ENCODE measurements at places on chromosomes 2 and 18.
A peak's percentile ranks its signal among the peaks of the same experiment; 100 is the strongest.

GRCh38 chr18:33712719-33713118, 134.7 kb downstream of the ASXL3 start:
- no peak for DNase-seq

DNA sequence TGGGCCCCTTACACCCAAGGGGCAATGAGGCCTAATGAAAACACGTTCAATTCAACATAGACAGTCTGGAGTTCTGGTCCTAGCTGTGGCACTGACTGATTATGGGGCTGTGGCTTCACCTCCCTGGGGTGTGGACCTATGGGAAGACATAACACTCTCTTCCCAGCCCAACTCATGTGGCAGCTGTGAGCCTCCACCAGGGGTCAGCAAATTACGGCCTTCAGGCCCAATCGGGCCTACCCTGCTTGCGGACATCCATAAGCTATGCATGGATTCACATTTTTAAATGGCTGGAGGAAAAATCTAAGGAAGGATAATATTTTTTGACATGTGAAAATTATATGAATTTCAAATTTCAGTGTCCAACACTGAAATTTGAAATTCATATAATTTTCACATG, 101.3 kb downstream of the LOXHD1 start:
- no peak for DNase-seq

DNA sequence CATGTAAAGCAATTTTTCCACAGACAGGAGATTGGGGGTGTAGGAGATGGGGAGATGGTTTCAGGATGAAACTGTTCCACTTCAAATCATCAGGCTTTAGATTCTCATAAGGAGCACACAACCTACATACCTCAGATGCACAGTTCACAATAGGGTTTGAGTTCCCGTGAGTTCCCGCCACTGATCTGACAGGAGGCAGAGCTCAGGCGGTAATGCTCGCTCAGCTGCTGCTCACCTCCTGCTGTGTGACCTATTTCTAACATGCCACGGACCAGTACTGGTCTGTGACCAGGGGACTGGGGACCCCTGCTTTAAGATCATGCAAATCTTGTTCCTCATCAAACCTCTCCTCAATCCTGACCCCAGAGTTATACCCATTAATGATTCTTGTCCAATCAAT, 70.1 kb downstream of the RPE start:
- no peak for DNase-seq

- no peak for DNase-seq
Observed at GRCh38 chr2:177799531-177799930, 273.0 kb downstream of the PDE11A start.

- no peak for DNase-seq
Observed at GRCh38 chr2:241548451-241548835, 10.1 kb upstream of the BOK start.

- DNase-seq = no peak
Observed at GRCh38 chr2:179233083-179233490, 31.5 kb downstream of the SESTD1 start.

DNA sequence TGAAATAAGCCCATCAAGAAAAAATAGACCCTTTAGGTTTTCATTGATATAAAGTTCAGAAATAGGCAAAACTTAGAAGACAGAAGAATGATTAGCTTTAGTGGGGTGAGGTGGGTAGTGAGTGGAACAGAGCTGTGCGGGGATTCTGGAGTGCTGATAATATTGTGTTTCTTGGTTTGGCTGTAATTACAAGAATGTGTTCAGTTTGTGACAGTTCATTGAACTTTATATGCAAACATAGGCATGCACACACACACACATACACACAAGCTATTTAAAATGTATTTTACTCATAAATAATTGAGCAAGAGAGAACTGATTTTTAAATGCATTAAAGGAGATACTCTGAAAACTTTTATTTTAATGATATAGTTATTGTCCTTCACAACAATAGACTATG, 17.1 kb downstream of the ARHGAP15 start:
- DNase-seq = no peak

GRCh38 chr2:98508709-98509066, 64.0 kb downstream of the INPP4A start:
- peak; percentile 13 for DNase-seq

DNA sequence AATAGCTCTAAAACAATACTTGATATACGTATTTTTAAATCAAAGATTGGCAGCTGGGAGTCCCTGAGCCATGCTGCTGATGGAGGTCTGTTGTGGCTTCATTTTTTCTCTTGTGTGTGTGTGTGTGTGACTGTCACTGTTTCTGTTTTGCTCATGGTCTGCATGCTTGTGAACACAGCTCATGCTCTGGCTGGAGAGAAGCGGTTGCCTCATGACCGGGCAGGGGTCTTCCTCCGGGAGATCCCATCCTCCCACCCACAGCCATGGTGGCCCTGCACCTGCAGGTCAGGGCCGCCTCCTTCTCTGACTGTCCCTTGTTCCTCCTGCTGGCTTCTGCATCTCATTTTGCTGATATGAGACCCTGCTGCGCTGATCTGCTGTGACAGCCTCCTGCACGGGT, 47.3 kb upstream of the GALR1 start:
- no peak for DNase-seq

DNA sequence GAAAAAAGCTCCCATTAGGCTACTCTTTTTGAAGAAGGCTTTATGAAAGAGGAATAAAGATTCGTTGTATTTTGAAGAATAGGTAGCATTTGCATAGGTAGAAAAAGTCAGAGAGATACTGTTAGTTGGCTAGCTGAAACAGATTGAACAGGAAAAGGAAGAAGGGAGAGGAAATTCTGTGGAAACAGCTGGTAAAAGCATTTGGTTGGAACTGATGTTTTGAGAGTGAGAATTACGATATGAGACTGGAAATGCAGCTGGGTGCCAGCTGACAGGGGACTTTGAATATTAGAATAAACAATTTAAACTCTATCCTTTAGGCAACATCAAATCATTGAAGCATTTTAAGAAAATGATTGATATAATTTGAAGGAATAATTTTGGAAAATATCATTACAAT, 96.7 kb upstream of the CNTNAP5 start:
- DNase-seq = no peak

GRCh38 chr2:108575132-108575966, 41.1 kb downstream of the LIMS1 start:
- DNase-seq = no peak

- DNase-seq = no peak
Observed at GRCh38 chr2:24304098-24304497, 56.2 kb downstream of the ITSN2 start.

GRCh38 chr18:49459404-49460171, 857 bp downstream of the DYM start:
- peak; percentile 5 for DNase-seq

DNA sequence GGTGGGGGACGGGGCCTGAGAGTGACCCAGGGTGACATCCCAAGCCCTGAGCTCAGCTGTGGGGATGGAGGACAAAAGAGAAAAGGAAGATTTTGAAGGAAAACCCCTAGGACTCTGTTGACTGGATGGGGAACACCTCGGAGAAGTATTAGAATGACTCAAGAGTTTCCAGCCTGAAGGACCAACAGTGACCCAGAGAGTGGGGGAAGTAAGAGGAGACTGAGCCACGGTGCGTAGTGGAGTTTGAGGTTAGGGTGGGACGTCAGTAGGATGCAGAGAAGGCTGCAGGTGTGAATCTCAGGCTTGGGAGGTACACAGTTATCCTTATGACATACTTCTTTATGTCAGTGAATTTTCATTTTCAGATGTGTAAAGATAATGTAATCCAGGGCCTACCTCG, 119.5 kb downstream of the NCK2 start:
- DNase-seq = no peak

GRCh38 chr2:5749347-5749746, 57.2 kb downstream of the SOX11 start:
- no peak for DNase-seq

- no peak for DNase-seq
Observed at GRCh38 chr2:6535572-6535971, 330.1 kb downstream of the CMPK2 start.

- no peak for DNase-seq
Observed at GRCh38 chr2:102013206-102014040, 21.7 kb downstream of the IL1R2 start.

DNA sequence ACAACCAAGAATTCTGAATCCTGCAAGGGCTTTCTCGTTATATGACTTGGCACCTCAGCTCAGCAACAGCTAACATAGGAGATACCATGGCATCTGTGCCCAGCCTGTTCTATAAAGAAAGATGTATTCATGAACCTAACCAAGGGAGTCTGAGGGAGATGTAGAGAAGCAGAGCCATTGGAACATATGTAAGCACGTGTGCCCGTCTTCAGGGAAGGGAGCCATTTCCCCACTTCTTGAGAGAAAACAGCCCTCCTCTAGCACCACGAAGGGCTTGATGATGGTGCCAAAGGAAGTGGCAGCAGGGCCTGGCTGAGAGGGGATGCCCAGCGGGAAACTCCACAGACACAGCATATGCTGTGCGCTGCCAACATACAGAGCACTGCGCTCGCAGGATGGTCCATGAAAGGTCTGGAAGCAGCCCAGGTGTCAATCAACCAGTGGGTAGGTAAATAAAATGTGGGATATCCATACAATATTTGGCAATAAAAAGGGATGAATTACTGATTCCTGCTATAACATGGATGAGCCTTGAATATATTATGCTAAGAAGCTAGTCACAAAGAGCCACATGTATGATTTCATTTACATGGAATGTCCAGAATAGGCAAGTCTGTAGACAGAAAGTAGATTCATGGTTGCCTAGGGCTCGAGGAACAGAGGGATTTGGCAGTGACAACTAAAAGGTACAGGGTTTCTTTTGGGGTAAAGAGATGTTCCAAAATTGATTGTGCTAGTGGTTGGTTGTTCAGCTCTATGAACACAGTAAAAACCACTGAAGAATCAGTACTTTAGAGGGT, 16.1 kb downstream of the TMEM247 start:
- no peak for DNase-seq

DNA sequence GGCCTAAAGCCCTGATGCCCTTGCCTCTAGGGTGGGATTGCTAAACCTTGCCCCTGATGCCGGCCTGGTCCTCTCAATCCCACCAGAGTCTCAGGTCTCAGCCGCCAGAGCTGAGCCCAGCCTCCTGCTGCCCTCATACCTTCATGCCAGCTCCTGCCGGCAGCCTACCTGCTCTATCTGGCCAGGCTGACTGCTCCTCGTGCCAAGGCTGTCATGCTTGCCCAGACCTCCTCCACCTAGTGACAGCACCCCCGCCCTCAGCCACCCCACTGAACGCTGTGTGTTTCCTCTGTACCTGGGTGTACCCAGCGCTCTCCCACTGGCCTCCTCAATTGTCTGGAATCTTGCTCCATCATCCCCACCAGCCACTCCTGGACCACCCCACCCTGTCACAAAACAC, 120.1 kb downstream of the CACNB4 start:
- DNase-seq = no peak

DNA sequence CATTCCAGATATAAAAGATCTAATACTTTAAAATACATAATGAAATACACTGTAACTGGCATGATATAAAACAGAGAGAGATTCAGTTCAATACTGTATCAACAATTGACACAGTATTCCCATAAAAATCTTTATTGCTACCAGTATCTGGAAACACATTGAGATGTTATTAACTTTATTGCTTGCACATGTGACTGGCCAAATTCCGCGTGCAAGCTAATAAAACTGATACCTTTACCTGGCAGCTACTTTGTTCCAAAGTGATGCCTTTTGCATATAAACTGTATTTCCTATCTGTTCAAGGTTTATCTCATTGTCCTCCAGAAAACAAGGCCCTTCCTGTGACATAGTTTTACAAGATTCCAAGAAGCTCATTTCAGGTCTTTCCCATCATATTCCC, 15.4 kb upstream of the REG1B start:
- DNase-seq = no peak

DNA sequence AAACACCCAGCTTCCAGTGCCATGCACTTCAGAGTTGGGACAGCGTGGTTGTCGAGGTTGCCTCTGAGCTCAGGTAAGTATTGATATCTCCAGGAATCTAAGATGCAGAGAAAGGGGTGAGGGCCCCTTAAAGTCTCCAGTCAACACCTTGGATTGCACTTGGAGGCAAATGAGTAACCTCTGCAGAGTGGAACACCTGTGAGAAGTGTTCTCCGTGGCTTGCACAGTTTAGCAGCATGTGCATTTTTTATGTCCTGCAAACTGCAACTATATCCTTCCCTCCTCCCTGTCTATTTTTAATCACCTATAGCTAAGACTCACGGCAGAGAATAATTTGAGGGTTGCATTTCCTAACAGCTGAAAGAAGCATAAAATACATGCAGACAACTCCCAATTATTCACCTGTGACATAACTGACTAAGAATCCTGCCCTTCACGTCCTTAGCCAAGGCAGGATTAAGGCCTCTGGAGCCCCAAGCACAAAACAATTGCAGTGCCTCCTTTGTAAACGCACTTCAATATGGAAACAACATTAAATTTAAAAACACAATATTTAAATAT, 1.6 kb upstream of the ZNF385B start:
- DNase-seq = no peak

DNA sequence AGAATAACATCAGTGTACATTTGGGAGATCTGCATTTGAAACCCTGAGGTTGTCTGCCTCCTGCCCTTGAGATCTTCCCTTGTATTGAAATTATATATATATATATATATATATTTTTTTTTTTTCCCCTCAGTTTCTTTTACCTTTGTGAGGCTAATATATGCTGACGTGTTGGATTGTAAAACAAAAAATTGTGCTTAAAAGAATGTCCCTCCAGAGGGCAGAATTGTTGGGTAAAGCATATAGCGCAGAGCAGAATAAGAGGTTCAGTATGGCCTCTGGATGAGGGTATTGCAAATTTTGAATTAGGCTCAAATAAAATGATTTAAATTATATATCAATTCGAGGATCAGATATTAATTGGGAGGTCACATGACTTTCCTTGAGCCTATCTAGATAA, 12.4 kb downstream of the NABP1 start:
- no peak for DNase-seq

DNA sequence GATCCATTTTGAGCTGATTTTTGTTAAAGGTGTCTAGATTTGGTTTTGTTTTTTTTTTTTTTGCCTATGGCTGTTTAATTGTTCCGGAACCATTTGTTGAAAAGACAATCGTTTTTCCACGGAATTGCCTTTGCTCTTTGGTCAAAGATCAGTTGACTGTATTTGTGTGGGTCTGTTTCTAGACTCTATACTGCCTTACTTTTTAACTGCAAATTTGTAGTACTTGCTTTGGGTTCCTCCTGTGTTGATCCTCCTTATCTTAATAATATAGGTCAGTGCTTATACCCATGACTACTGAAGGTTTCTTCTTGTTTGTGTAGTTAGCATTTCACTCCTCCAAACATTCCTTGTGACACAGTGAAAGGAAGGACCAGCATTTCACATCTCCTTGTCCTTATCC, 30.4 kb downstream of the CERS6 start:
- DNase-seq = no peak

DNA sequence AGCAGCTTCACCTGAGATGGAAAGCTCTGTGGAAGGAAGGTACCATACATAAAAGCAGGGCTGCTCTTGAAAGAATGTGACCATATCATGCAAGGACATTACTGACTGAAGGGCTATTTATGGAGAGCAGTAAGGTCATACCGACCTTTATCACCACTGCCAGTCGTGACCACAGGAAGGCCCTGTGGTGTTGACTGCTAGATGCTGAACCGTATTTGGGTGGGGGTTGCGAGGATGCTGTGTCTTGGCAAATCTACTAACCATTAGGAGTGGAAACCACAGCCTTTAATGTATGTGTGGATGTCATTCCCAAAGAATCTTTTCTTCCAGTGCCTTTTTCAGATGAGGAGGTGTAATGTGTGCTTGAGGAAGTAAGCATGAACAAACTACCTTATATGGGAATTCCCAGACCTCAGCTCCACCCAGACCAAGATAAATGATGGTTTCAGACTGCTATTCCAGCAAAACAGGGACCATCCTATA, 60.8 kb downstream of the LIMS1 start:
- no peak for DNase-seq

GRCh38 chr2:120613742-120614571, 121.7 kb upstream of the GLI2 start:
- DNase-seq = no peak

Measured in activated CD8-positive, alpha-beta memory T cell treated with anti-CD3 and anti-CD28 coated beads for 1 hour (primary cell).